Stimulated activated CD4-positive, alpha-beta T cell treated with anti-CD3 and anti-CD28 coated beads, TNF-alpha, amount 100 ng/mL, for 1 hour (primary cell): ENCODE measurements at places on chromosomes 7 and 10.

DNA sequence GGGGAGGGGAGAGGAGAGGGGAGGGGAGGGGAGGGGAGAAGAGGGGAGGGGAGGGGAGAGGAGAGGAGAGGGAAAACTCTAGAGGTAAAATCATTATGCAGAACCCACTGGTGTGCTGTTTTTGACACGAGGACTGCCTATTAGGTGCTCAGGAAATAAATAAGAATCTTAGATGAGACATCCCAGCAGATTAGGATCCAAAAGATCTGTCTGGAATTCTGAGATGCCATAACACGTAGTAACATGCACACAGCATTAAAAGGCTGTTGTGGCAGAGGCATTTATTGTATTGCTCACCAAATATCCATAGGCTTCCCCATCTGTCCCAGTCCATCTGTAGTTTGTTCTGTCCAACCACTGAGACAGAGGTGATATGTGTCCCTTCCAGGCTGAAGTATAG is 40.8 kb upstream of the KMT2E start:
- DNase-seq, result no peak

- DNase-seq, result no peak
Measured at GRCh38 chr7:157272351-157273207, 64.2 kb upstream of the DNAJB6 start.

DNA sequence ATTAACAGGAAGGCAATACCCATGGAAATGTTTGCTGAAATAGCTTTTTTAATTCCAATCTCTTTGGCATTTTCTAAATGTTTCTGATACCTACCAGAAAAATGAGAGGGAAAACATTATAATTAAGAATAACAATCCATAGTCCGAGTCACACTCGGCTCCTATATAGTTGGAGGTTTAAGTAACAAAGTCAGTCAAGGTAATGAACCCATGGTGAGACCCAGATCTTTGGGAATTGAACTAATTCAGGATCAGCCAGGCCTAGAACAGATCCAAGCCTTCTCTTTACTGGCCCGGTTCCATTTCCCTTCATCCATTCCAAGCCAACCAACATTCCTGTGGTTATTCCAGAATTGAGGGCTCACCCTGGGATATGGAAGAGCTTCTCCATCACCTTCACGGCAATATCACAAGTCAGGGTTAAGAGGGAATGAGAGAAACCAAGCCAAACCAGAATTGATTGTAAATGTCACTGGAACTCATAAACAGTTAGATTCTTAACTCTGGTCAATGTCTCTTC is 28.3 kb downstream of the ABCB4 start:
- DNase-seq, result no peak

DNA sequence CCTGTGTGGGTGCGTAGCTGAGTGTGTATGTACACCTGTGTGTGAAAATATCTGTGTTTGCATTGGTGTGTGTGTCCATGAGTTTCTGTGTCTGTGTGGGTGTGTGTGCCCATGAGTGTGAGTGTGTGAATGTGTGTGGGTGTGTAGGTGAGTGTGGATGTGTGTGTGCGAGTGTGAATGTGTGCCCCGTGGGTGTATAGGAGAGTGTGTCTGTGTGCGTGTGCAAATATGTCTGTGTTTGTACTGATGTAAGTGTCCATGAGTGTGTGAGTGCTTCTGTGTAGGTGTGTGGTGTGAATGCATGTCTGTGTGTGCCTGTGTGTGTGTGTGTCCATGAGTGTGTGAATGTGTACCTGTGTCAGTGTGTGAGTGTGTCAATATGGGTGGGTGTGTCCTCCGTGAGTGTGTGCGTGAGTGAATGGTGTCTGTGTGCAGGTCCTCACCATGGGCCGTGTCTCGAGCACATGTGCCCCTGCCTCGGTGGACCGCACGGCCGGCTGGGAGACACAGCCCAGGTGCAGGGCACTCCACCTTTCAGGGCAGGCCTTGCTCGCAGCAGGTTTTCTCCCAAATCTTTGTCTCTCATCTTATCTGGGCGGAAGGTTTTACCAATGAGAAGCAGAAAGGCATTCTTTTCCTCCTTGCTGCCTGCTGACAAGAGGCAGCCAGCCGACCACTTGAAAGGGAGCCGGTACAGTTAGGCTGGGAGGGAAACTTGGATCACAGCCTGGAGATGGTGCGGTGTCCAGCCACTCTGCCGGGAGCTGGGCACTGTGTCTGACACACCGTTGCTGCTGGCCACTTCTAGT is 107.1 kb upstream of the FAM20C start:
- DNase-seq, result no peak

GRCh38 chr10:28733647-28734046 is 56.3 kb downstream of the BAMBI start:
- DNase-seq, result no peak
